Activated gamma-delta T cell treated with Interleukin-2 at 50 U/mL for 16 hours (primary cell): ENCODE measurements at places on chromosomes 11 and 22.

- DNase-seq: no peak
Measured at GRCh38 chr22:47044722-47045535, 282.5 kb downstream of the TBC1D22A start.

GRCh38 chr11:119509969-119510401 is 87.0 kb upstream of the THY1 start:
- DNase-seq: no peak

DNA sequence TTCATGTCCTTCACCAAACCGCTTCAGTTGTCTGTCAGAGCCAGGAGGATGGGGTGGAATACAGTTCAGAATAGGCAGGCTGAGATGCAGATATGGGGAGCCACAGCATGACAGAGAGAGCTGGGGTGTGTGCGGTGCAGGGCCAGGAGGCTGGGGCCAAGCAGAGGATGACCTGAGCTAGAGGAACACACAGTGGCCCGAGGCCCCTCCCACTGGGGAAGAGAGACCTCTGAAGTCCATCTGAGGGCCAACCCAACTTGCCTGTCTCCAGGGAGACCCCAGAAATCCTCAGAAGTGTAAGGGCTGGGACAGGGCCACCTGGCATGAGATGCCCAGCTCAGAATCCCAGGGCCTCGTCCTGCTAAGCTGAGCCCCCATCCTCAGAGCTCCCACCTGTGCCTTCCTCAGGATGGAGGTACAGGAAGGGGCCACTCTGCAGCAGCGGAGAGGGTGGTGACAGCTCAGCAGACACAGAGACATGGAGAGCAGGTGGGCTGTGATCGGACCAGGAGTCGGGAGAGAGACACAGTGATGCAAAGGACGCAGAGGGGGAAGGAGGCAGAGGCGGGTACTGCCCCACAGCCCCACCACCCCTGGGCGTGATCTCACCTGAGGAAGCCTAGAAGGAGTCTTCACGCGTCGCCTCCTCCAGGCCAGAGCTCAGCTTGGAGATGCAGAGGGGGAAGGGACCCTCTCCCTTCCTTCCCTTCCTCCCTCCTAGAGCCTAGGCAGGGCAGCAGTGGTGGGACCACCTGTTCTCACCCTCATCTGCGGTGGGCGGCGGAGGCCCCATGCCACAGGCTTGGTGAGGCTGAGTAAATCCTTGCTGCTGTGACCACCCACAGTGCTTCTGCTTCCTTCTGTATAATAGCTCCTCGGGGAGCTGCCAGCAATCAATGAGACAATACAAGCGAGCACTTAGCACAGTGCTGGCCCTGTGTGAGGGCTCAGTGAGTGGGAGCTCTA is 9.1 kb upstream of the TUB start:
- DNase-seq: no peak

DNA sequence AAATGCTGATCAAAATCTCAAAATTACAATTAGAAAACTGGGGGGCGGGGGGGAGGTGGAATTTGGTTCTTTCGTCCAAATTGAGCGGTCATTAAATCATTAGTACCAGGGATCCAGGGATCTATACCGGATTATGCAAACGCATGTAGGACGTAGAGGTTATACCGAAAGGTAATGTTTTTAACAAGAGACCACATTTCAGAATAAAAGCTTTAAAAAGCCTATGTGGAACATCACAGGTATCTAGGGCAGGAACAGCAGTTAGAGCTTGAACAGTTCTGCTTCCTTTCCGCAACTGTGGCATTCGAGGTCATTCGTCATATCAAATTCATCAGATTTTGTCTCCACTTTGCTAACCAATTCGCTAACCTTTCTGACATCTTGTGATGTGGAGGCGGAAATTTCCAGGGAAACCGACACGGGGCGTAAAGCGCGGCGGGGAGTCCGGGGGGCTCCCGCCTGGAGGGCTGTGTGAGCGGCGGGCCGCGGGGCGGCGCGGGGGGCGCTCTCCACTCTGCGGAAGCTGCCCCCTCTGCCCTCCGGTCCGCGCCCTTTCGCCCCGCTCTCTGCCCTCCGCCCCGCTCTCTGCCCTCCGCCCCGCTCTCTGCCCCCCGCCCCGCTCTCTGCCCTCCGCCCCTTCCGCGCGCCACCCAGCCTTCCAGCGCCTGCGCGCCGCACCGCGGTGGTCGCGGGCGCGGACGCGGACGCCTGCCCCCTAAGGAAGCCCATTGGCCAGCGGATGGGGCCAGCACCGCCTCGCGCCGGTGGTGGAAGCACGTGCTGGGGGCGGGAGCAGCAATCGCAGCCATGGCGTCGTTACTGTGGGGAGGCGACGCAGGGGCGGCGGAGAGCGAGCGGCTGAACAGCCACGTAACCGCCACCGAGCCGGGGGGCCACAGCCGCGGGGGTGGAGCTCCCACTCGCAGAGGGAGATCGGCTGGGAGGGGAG is at the start of gene DDX25:
DDX25 (plus strand) TSS at position 798 of the 949 bp plus-strand sequence; CDS start at position 808, 10 bp downstream.
- DNase-seq: peak; percentile 19

DNA sequence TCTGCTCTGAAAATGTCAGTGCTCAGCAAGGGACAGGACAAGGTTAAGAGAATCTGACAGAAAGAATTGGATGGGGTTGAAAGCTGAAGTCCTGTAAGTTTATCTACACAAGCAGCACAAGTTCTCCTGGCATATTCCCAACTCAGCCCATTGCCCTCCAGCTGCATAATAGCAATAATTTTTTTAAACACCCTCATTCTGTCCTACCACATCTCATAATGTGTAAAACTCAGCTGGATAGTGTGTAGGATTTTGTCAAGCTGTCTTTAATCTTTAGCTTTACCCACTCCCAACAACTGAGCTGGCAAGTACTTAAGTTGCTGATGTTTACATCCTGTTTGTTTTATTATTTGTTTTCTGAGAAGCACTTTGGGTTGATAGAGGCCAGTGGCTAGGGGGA is 158.9 kb downstream of the CADM1 start:
- no peak for DNase-seq

DNA sequence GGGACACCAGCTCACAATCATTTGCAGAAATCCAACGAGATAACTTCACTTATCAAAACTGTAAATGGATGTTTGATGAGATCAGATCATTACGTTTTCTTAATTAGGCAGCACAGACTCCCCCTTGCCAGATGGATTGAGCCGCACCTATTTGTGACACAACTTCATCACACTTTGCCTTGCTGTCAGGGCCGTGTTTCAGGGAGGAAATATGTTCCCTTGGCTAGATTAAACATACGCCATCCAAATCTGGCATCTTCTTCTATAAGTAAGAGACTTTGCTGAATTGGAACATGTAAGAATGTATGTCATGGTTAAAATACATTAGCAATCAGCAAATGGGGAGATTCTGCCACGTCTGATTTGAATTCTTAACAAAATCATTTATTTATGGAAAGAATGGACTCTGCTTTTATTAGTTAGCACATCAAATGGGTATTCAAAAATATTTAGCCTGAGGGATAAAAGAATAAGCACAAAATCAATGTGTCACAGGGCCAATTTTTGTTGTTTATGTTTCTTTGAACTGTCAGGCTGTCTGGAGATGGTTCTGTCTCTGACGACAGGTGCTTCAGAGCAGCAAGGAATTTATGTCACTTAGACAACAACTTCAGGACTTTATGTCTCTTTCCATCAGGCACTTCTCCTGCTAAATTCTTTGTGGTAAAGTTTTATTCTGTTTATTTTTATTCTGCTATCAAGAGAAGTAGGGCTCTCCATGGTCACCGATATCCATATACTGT is 326.1 kb upstream of the NCAM1 start:
- DNase-seq: no peak

GRCh38 chr22:42261296-42261695 is 9.2 kb downstream of the TCF20 start:
- no peak for DNase-seq

DNA sequence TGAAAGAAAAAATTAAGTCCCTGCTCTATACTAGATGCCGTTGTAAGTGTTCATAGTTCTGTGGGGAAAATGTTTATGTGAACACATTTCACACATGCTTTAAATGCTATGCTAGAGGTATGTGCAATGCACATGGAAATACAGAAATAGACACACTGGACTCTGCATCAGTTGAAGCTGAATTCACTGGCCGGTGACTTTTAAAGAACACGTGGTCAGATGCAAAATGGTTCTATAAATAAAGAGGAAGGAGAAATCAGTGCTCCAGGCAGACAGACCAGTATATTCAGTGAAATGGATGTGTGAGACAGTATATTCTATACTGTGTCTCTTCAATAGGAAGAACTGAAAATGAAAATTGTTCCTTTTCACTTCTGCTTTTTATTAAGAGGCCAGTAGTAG is 29.9 kb downstream of the TRPC6 start:
- DNase-seq: no peak

- no peak for DNase-seq
Measured at GRCh38 chr22:20785415-20785814, 11.5 kb downstream of the SERPIND1 start.

DNA sequence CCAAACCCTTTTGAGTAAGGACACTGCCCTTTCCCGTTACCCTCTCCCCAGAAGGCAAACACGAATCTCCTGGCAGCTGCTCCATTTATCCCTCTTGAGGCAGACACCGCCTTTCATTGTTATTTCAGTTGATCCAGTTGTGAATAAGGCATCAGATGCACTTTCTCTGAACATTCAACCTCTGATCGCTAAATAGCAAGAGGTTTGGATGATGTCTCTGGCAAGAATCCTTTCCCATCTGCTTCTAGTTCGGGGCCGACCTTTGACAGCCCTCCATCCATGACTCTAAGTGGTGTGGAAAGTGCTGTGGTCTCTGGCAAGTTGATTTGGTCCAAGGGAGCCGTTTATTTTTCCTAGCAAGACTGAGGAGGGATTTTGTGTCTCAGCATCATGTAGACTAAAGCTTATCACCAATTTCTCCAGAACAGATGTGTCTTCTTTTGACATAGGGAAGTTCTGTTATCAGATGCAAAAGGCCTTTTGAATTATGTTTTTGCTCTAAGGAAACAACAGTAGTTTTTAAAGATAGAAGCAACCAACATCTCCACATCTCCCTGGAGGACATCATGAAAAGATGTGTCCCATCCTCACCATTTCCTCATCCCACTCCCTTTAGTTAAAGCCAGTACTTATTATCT is 123.6 kb downstream of the CCDC34 start:
- DNase-seq: no peak

GRCh38 chr22:45413368-45414211 is at the start of the genes RIBC2 and SMC1B:
Gene RIBC2 (plus strand): TSS chr22:45413693. CDS start chr22:45413887, 194 bp downstream.
Gene SMC1B (minus strand): TSS chr22:45413599. CDS start chr22:45413567, 32 bp downstream.
- peak; percentile 60 for DNase-seq

DNA sequence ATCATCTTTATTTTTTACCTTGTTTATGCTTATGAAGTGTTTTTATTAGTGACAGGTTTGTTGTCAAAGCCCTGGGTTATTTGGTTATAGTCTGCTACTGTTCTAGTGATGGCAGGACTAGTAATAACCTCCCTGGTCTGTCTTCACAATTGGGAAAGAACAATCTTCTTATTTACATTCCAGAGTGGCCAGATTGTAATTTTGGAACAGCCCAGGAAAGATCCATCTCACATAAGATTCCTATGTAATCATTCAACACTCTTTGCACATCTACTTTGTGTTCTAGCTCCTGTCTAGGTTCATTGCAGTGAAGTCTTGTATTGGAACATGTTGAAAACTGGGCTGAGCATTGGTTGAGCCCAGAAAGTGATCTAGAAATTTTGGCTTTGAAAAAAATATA is 63.8 kb downstream of the CYB5R2 start:
- DNase-seq: no peak

- DNase-seq: no peak
Measured at GRCh38 chr22:21641417-21641788, 699 bp upstream of the SDF2L1 start.

- no peak for DNase-seq
Measured at GRCh38 chr11:75589933-75590332, 27.9 kb downstream of the SERPINH1 start.

- no peak for DNase-seq
Measured at GRCh38 chr22:44369293-44369661, 56.5 kb upstream of the SHISAL1 start.

DNA sequence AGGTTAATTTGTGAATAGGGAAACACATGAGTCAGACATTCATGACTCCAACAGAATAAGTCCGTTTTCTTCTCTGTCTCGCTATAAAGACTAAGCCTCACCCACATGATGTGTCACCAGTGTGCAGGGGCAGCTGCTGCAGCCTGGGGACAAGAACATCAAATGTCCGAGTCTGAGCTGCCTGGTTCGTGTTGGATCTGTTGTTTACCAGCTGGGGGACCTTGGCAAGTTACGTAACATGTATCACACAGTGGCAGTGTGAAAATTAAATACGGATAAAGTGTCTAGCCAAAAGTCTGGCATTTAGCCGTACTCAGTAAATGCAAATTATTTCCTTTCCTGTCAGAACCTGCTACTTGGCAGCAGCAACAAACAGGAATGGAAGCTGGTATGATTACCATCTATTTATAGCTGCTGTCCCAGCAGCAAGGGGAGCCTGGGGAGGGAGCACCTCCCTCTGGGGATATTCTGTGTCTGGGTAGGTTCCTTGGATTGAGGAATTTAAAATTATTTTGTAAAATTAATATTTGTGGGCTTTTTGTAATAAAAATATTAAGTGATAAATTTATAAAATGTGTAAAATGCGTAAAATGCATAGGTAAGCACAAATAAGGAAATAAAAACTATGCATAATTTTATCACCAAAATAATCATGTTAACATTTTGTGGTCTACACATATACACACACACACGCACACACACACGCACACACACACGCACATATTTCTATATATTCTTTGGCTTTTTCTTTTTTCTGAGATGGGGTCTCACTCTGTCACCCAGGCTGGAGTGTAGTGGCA is 1.3 kb upstream of the CLDN25 start:
- DNase-seq: no peak

- DNase-seq: no peak
Measured at GRCh38 chr11:26792941-26793340, 71.1 kb upstream of the SLC5A12 start.

DNA sequence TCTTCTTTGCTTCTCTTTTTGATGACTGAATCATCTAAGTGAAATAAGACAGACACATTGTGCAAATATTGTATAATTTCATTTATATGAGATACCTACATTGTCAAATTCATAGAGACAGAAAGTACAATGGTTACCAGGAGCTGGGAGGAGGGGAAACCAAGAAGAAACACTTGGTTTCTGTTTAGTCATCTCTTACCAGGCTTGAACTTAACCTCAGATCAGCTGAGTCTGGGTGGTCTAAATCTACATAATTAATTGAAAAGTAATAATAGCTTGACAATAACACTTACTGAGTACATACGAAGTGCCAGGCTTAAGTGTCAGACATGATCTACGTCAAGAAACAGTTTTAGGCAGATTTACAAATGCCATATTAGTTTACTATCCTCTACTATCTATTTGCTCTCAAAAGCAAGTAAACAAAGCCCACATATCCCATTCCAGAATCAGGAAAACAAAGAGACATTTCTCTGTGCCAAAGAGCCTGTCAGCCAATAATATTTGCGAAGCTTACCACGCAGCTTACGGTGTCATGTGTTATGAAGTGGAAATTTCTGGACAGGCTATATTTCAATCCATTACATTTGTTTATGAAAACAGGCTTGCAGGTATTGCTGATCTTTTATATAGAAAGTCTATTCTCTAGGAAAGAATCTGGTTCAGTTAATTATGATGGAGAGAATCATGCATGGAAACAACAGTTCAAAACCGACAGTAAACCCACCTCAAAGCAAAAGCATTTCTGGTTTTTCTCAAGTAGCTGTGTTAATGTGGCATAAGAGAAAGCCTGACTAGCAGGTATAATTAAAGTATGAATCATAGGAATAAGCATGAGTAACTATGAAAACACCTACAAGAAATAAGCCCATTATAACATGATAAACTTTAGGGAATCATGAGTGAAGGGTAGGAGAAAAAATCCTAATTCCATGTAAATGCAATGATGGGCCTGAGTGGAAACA is 2.7 kb upstream of the ARHGAP42 start:
- no peak for DNase-seq
